ENCODE measurements at places on chromosomes 5 and 9.
A peak's percentile ranks its signal among the peaks of the same experiment; 100 is the strongest.

DNA sequence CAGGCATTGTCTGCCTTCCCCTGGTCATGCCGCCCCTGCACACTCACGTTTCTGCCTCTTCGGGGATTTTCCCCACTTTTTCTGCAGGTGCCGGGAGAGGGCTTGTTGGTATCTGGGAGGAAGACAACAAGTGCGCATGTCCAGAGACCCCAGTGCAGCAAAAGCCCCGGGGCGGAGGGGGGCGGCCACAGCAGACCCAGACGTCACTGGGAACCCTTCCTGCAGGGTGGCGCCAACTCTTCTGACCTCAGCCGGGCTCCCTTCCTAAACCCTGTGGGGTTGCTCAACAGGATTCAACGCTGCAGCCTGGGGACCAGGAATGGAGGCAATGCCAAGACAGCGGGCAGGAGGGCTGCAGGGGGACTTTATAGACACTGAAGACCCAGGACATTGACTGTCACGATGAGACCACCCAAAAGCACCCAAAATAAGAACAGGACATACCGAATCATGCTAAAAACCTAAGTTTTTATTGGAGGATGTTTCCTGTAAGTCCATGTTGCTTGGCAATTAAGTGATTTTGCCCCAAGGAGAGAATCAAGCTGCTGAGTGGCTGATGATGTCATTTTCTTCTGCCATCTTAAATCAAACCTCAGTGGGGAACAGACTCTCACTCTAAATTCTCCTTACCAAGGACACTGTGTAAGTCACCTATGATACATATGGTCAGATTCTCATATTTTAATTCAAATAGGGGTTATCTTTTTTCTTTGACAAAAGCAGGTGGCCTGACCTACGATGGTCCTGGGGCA, 62.9 kb upstream of the SIMC1 start:
- DNase-seq = no peak

GRCh38 chr9:112868461-112868860, 22.2 kb downstream of the SLC46A2 start:
- no peak for DNase-seq

DNA sequence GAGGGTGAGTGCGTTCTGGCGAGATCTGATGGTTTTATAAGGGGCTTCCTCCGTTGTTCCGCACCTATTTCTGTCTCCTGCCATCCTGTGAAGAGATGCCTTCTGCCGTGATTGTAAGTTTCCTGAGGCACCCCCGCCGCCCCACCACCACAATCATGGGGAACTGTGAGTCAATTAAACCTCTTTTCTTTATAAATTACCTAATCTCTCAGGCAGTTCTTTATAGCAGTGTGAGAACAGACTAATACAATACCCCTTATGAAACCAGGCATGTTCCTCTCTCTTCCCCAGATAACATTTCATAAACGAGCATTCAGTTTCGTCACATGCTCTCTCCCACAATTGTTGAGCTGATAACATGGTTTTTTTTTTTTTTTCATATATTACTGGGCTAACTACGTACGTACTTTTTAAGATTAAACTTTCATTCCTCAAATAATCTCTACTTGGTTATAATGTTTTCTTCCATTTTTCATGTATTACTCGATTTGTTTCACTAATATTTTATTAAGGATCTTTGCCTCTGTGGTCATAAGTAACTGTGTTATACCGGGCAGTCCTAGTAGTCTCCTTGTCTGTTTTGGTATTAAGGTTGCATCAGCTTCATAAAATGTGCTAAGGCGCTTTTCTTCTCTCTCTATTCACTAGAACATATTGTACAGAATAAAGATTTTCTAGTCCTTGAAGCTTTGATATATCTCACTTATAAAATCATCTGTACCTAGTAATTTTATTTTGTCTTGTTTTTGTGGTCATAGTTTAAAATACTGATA, 64.9 kb upstream of the MVB12B start:
- DNase-seq = no peak

GRCh38 chr5:139574641-139575312, 13.6 kb downstream of the UBE2D2 start:
- peak; percentile 29 for DNase-seq

GRCh38 chr5:57032151-57032551, 80.2 kb upstream of the MIER3 start:
- DNase-seq = no peak

- DNase-seq = no peak
These were observed 23.1 kb upstream of the ERCC6L2 start for GRCh38 chr9:95852059-95853032.

DNA sequence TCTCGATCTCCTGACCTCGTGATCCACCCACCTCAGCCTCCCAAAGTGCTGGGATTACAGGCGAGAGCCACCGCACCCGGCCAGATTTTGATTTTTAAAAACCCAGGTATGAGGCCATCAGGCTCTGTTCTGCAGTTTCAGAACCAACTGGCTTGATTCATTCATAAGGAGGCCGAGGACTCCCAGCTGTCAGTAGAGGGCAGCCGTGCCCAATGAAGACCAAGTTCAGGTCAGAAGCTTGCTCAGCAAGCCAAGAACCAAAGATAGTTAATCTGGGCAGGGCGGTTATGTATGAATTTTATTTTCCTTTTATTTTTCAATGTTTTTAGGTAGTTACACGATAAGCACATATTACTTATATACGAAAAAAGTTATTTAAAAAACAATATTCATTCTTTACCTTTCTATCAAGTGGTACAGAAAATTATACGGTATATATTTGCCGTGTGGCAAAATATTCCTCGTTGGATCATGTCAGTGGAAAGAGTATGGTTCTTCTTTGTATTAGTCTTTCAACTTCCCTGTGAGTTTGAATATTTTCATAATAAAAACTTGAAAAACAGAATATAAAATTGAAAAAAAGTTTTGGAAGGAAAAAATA, 18.0 kb downstream of the MGAT1 start:
- DNase-seq = peak; percentile 83

- no peak for DNase-seq
These were observed 60.9 kb downstream of the TLE4 start for GRCh38 chr9:79632705-79633104.

GRCh38 chr9:76744336-76744735, 19.9 kb upstream of the PCA3 start:
- DNase-seq = no peak

GRCh38 chr5:171484460-171484899, 65.0 kb downstream of the FGF18 start:
- peak; percentile 44 for DNase-seq

GRCh38 chr9:77735494-77735893, 87.4 kb upstream of the GNA14 start:
- DNase-seq = no peak

GRCh38 chr9:126318858-126319257, 7.8 kb upstream of the MVB12B start:
- DNase-seq = no peak

GRCh38 chr5:177607452-177608192, 7.7 kb downstream of the B4GALT7 start:
- DNase-seq = peak; percentile 70

DNA sequence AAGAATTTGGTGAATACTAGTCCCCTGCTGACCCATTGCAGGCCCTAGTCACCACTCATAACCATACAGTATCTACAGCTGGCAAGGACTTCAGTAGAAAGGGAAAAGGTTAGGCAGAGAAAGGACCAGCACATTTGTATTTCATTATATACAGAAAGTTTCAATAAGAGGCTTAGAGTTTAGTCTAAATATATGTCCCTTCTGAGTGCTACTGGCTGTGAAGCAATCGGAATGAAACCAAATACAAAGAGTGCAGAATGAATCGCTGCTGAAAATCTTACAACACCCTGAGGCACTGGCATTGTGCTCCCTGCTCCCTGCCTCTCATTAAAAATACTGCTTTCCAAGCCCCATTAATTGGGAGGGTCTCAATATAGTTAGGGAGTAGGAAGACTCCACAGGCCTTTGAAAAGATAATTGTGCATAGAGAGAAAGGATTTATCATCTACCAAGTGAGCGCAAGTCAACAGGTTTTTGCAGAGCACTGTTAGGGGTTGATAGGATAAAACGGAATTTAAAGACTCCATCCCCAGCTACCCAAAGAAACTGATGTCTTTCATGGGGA, 110.8 kb downstream of the SLC1A3 start:
- no peak for DNase-seq

DNA sequence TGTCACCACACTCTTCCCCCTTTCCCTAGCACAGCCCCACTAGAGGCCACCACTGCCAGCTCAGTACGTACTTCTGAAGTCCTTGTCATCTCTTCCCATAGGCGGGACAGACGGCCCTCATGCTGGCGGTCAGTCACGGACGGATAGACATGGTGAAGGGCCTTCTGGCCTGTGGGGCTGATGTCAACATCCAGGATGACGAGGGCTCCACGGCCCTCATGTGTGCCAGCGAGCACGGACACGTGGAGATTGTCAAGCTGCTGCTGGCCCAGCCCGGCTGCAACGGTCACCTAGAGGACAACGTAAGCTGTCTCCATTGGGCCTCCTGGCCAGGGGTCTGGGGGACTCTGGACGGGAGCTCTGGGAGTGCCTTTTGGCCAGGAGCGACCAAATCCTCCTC, 99.4 kb upstream of the DMRT1 start:
- no peak for DNase-seq

DNA sequence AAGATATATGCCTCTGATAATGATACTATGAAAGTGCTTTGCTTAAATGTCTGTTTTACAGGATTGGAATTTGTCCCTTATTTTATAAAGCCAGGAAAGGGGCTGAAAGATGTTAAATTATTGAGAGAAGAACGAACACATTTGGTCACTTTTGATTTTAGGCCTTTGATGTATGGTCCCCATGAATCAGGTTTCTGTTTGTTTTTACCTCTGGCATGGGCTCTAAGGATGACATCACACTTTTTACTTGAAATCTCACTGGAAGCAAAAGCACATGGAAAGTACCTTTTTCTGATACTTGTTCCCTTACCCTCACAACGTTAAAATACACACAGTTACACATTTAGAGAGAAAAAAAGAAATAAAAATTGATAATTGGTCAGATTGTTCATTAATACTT, 6.9 kb downstream of the OTULIN start:
- DNase-seq = no peak

- no peak for DNase-seq
These were observed 21.0 kb upstream of the ERCC6L2 start for GRCh38 chr9:95854386-95855020.

Data from CD4-positive, alpha-beta T cell treated with Interleukin-6 for 4 hours (primary cell).